ENCODE measurements at places on chromosomes 11 and 22.

DNA sequence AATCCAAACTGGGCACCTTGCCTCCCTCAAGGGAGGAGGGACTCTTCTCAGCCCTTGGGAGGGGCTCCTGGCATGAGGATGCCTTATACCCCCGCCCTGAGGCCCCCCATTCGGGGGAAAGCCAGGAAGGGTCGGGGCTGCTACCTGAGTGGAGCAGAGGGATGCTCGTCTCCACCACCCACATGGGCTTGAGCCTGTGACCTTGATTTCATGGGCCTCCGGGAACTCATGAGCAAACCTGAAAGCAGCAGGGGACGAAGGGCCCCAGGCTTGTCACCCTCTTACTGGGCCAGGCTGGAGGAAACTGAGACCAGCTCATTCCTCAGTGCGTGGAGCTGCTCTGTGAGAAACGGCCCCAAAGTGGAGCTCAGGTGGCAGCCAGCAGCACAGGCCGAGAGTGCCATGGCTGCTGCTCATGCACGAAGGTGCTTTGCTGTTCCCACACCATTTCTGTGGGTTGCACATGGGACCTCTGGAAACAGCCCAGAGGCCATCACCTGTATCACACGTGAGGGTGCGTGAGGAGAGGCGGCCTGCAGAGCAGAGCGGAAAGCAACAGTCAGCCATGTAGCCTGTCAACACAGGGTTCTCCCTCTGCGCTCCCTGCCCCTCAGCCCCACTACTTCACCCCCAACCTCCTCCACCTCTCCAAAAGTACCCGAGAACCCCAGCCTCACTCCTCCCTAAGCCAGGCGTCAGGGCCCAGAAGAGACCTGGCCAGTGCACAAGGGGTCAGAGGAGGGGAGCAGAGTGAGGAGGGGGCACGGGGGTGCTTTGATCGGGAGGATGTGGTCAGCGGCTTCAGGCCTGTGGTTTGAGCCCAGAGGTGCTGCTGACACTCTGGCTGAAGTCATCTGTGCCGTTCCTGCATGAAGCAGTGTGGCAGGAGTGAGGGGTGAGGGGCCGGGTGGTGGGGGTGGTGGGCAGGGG, 14.1 kb upstream of the IL2RB start:
- DNase-seq: peak; percentile 54

DNA sequence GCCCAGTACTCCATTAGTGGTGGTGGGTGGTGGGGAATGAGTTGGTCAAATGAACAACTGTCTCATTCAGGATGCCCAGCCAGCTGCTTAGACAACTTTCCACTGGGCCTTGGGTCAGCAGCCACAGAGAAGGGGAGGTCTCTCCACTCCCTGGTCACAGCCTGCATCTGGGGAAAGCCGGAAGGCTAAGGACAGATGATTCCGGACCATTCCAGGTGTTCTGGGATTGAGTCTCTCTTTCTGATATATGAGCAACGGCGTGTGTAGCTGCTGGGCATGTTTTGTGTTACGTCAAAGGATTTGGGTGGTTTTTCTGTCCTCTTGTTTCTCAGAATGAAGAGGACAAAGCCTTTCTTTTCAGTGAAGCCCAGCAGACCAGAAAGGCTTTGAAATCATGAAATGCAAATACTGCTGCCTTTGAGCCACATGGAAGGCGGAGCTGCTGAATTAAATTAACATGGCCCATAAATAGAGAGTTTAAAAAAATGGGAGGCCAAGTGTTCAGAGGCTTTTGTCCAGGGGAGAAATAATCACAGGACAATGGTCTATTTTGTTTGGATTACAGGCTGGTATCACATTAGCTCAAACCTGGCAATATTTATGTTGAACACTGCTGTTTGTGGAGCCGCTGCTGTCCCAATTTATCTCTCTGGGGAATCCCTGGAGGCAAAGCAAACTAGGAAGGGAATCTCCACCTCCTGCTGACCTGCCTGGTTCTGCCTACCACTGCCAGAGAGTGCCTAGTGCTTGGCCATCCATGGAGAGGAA, 234.4 kb upstream of the E2F8 start:
- DNase-seq: no peak

DNA sequence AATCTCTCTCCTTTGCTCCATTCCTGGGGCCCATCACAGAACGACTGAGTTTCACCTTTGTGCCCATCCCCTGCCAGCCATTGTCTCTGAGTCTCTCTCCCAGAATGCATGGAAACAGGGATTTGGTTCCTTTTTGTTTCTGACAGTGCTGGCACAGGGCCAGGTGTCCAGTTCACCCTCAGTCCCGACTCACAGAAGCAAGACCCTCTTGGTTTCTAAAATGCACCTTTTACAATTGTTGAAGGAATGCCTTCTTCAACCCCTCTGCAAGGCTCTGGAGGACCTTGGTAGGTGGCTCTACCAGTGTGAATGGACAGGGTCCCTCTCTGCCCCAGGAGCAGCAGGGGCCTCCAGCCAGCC, 5.1 kb upstream of the MYEOV start:
- DNase-seq: no peak

GRCh38 chr11:47591764-47592163, 2.4 kb downstream of the C1QTNF4 start:
- no peak for DNase-seq

GRCh38 chr22:46797355-46797754, 34.9 kb downstream of the TBC1D22A start:
- DNase-seq: no peak

GRCh38 chr22:19114984-19115552, 7.1 kb downstream of the DGCR2 start:
- DNase-seq: no peak

DNA sequence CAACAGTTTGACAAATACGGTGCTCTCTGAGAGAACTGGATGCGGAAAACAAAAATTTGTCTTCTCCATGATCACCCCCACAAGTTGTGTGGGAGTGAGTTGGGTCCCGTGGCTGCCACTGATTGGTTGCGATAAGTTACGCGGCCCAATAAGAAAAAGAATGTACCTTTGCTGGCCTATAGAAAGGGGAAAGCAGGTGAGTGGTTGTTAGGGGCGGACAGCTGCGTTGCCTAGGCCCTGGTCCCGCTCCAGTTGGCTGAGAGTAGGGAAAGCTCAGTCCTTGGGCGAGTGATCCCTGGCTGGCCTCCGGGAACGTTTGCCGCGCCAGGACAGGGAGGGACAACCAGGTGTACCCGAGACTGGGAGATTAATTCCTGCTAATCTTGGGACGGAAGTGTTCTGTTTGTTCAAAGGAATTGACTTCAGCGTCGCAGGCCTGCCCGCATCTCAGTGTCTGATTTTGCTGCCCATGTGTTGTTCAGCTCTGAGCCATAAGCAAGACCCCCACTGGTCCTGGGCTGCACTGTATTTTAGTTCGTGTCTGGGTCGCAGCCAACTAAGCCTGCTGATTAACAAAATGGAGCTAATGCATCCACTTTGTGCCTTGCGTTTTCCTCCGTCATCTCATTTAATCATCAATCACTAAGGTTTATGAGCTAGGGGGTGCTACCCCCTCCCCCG, 773 bp upstream of the SYVN1 start:
- DNase-seq: peak; percentile 63

DNA sequence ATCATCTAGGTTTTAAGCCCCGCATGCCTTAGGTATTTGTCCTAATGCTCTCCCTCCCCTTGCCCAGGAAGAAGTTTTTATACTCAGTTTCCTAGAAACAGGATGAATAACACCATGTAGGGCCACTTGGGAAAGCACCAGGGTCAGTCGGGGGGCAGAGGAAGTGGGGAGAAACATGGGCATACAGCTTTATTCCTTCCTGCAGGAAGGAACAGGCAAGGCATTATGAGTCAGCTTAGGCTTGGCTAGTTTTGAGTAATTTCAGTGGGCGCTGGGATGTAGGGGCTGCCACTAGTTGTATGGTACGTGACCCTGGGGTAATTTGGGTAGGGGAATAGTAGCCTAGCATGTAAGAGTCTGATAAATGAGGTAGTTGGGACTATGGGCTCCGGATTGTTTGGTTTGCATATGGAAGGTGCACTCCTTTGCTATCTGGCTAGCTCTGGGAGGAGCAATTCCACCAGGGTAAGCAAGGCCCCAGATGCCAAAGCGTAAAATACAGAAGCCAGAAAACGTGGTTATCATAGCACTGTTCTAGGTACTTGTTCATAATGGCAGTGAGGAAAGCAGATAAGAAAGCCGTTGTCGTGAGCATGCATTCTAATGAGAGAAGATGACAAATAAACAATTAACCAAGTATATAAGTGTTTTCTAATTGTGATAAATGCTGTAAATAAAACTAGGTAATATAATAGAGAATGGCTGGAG, 24.8 kb downstream of the ACER3 start:
- no peak for DNase-seq

GRCh38 chr22:35452351-35452781, 52.4 kb downstream of the MCM5 start:
- no peak for DNase-seq

DNA sequence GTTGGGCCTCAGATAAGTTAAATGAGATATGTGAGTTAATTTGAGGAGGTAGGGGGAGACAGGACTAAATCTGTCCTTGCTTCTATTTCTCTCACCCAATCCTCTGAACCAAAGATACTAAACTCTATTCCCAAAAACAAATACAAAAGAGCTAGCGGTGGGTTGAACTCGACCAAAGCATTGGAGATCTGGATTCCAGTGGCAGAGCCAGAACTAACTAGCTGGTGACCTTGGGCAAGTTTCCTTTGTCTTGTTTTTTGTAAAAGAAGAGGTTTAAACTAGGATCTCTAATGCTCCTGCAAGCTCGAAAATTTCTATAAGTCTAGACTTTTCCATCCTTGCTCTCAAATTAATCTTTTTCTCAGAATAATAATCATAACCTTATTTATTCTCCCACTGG, 1.5 kb downstream of the ME3 start:
- no peak for DNase-seq

GRCh38 chr11:4830909-4831308, 9.8 kb downstream of the OR51F2 start:
- no peak for DNase-seq

- DNase-seq: no peak
Observed at GRCh38 chr22:39931251-39931650, 28.9 kb upstream of the TMA7B start.

- DNase-seq: no peak
Observed at GRCh38 chr22:32917577-32918354, 116.3 kb downstream of the TIMP3 start.

- no peak for DNase-seq
Observed at GRCh38 chr22:25448435-25449051, 115.9 kb upstream of the GRK3 start.

- no peak for DNase-seq
Observed at GRCh38 chr22:24112188-24112587, 69.1 kb upstream of the SUSD2 start.

DNA sequence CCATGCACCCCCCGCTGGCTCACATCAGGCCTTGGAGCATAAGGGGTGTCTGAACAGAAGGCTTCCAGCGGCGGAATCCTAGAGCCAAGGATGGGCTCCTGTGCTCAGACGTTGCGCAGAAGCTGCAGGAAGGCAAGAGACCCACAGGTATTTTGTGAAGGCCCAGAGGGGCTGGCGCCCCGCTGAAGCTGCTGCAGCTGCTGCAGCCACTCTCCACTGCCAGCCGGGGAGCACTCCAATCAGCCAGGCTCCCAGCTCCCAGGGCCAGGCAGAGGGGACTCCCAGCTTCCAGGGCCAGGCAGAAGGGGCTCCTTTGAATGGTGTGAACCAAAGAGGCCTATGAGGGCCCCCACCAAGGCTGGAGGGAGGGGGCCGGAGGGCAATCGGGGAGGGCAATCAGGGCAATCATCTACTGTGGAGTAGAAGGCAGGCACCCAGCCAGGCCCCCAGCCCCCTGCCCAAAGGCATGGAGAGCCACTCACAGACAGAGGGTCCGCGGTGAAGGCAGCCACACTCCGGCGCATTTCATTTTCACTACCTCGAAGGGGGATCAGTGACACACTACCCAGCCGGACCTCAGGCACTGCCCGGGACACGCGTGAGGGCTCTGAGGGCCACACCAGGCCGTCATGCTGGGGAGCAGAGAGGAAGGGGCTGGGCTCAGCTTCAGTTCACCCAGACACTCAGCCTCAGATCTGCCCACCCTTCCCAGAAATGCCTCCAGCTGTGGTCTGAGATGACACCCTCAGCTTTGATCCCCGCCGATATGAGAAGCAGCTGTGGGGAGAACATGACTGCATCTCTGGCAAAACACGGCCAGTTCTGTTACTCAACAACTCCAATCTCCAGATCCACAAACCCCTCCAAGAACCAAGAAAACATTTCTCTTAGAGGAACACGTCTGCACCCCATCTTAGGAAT, 11.6 kb upstream of the PDE2A start:
- DNase-seq: peak; percentile 41

- no peak for DNase-seq
Observed at GRCh38 chr11:132601875-132602274, 930.4 kb downstream of the OPCML start.

DNA sequence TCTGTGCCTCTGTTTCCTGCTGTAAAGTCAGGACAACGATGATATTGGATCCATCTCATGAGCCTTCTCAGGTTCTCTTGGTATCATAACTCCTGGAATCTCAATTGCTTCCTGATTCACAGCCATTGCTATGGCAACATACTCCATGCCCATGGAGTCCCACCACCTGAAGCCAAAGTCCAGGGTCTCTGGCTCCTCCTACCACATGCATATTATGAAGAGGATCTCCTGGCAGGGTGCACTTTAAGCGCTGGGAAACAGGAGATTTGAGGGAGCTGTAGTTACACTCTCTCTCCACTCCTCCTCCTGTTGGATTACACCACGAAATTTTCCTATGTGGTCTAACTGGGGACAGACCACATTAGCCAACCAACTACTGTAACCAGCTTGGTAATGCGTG, 130.9 kb upstream of the SEZ6L start:
- DNase-seq: no peak

DNA sequence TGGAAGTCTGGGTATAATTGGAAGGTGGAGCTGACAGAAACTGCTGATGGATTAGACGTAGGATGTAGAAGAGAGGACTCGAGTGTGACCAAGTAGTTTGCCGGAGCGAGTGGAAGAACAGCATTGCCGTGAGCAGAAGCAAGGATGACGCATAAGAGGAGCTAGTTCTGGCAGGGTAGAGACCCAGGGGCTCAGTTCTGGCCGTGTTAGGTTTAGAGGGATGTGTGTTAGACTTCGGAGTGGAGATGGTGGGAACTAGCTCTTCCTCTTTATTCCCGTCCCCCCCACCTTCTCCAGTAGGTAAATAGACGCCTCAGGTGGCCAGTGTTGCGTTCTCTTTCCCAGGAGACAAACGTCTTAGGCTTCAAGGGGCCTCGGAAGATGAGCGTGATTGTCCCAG, 19.1 kb downstream of the TUB start:
- DNase-seq: no peak
